ENCODE measurements at places on chromosomes 6 and 20. TPM values are rescaled to one million over a fixed set of nuclear protein-coding genes. Genes with fewer than 3 reads are reported as not detected.
A peak's percentile ranks its signal among the peaks of the same experiment; 100 is the strongest.

OR2H1 gene
- total RNA-seq: not detected

RUNX2 gene
- 0.26 TPM for total RNA-seq

DNPH1 gene
- 56.2 TPM for total RNA-seq

FAXC gene
- 17.2 TPM for total RNA-seq

GRCh38 chr20:38186788-38187221 is 21.7 kb upstream of the TGM2 start:
- no peaks in the 10 kb centered on the region for H3K27me3 ChIP-seq
- no peaks in the 10 kb centered on the region for H3K4me1 ChIP-seq
- DNase-seq: no peak
- no peak overlapping the region for H3K27ac ChIP-seq
- no peaks in the 10 kb centered on the region for H3K36me3 ChIP-seq
- no peak overlapping the region for H3K4me3 ChIP-seq

- no peaks in the 10 kb centered on the region for H3K4me1 ChIP-seq
- H3K4me3 ChIP-seq: no peak overlapping the region
- no peak for DNase-seq
- no peaks in the 10 kb centered on the region for H3K36me3 ChIP-seq
Observed at GRCh38 chr6:167517254-167517916, 192.5 kb downstream of the TTLL2 start.

DNA sequence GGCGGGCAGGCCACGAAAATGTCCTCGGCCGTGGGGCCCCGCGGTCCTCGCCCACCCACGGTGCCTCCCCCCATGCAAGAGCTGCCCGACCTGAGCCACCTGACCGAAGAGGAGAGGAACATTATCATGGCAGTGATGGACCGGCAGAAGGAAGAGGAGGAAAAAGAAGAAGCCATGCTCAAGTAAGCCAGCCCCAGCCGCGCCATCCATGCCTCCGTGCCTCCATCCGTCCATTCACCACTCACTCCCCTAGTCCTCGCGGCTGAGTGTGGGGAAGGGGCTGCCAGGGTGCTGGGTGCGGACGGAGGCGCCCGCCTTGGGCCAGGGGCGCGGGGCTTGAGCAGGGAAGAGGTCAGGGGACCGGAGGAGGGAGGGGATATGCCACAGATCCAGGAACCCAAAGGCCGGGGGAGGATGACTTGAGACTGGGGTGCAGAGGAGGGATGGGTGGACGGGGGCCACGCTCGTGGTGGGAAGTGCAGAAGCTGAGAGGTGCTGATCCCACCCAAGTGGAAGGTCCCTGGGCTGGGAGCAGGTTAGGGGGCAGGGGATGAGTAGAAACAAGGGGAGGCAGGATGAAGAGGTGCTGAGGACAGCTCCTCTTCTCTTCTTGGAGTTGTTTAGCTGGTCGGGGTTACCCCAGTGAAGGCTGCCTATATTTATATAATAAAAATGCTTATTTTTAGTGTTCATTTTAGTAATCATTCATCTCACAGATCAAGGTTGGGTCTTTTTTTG is 825 bp downstream of the RIMS1 start:
- H3K36me3 ChIP-seq: no peaks in the 10 kb centered on the region
- no peak overlapping the region for H3K27ac ChIP-seq
- peaks cover 4% of the 10 kb centered on the region for H3K4me1 ChIP-seq

DNA sequence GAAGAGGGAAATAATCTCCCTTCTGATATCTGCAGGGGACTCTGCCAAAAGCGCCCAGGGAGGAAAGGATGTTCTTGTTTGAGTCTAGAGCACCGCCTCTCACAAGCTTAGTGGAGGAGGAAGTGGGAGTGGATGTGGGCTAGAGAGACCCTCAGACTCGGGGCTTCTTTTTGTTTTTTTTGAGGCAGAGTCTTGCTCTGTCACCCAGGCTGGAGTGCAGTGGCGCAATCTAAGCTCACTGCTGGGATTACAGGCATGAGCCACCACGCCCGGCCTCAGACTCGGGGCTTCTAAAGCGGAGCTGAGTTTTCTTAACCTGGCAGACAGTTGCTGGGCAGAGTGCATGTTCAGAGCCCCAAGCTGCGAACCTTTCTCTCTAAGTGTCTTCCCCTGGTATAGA is 310.8 kb downstream of the BMP7 start:
- DNase-seq: no peak
- H3K4me1 ChIP-seq: peaks cover 7% of the 10 kb centered on the region
- H3K4me3 ChIP-seq: no peak overlapping the region
- H3K36me3 ChIP-seq: no peaks in the 10 kb centered on the region
- no peak overlapping the region for H3K27ac ChIP-seq
- H3K27me3 ChIP-seq: no peaks in the 10 kb centered on the region

GRCh38 chr6:15943423-15943822 is 185.5 kb upstream of the MYLIP start:
- H3K4me3 ChIP-seq: no peak overlapping the region
- no peaks in the 10 kb centered on the region for H3K27me3 ChIP-seq
- H3K4me1 ChIP-seq: no peaks in the 10 kb centered on the region
- H3K36me3 ChIP-seq: peaks cover 19% of the 10 kb centered on the region

- H3K36me3 ChIP-seq: no peaks in the 10 kb centered on the region
- no peaks in the 10 kb centered on the region for H3K27me3 ChIP-seq
- no peak overlapping the region for H3K27ac ChIP-seq
- H3K4me3 ChIP-seq: no peak overlapping the region
- no peaks in the 10 kb centered on the region for H3K4me1 ChIP-seq
Observed at GRCh38 chr6:80907831-80908230, 801.4 kb downstream of the BCKDHB start.

- H3K4me3 ChIP-seq: no peak overlapping the region
- peak; percentile 46 for DNase-seq
- no peaks in the 10 kb centered on the region for H3K27me3 ChIP-seq
- H3K27ac ChIP-seq: no peak overlapping the region
Observed at GRCh38 chr20:58293453-58293852, 16.1 kb upstream of the RAB22A start.

- H3K36me3 ChIP-seq: no peaks in the 10 kb centered on the region
- no peaks in the 10 kb centered on the region for H3K27me3 ChIP-seq
- no peak overlapping the region for H3K4me3 ChIP-seq
- DNase-seq: peak; percentile 77
Observed at GRCh38 chr6:2853769-2854395, 12.2 kb upstream of the SERPINB1 start.

DNA sequence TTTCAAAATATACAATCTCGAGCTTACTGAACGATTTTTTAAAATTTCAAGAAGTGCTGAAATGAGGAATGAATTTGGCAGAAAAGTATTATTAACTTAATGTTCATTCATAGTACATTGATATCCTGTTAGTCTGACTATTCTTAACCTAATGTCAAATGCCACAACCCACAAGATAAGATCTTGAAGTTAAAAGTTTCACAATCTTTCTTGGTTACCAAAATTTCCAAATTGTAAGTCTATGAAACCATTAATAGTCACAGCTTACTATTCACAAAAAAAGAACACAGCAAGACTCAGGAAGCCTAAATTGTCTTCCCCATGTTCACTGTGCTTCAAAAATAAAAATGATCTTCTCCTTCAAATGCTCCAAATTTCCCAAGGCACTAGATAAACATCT is 71.3 kb downstream of the HACE1 start:
- no peak overlapping the region for H3K4me3 ChIP-seq
- no peak for DNase-seq
- H3K27me3 ChIP-seq: no peaks in the 10 kb centered on the region
- peaks cover 10% of the 10 kb centered on the region for H3K36me3 ChIP-seq
- no peaks in the 10 kb centered on the region for H3K4me1 ChIP-seq
